Stimulated activated CD4-positive, alpha-beta T cell treated with anti-CD3 and anti-CD28 coated beads, Interleukin-12 subunit alpha, Interleukin-12 subunit beta, amount 100 ng/mL, for 24 hours (primary cell): ENCODE measurements at places on chromosomes 12 and 14.
A peak's percentile ranks its signal among the peaks of the same experiment; 100 is the strongest.

DNA sequence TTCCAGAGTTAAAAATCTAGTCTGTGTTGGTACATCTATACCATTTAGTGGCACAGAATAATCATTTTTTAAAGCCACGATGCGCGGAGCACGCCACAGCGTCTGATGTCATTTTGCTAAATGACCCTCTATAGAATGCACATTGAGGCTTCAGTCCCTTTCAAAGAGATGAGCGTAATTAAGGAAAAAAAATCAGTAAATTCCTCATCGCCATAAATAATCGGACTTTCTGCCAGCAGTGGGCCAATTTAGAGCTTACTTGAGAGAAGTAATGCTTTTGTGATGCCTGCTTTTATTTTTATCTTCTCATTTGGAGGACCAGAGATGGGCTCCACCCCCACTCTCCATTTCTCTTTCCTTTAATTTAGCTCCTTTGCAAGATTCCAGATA is 4.0 kb downstream of the ASCL1 start:
- DNase-seq: no peak

- no peak for DNase-seq
Observed at GRCh38 chr12:93722835-93723567, 45.8 kb downstream of the CRADD start.

DNA sequence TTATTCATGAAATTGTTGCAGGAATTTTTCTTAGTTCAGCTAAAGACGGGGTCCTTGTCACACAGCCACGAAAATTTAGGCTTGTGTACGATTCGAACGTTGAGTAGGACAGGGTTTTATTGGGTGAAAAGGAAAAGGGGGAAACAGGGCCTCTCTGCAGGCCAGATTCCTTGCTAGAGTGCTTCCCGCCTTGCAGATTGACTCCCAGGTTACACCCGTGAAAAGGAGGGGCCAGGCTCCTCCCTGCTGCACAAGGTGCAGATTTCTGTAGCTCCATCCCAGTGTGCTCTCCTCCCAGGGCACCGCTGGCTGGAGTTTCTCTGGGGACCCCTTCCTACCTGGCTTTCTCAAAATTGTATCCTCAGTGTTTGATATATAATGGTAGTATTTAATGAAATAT is 221.5 kb downstream of the ERC1 start:
- DNase-seq: no peak

DNA sequence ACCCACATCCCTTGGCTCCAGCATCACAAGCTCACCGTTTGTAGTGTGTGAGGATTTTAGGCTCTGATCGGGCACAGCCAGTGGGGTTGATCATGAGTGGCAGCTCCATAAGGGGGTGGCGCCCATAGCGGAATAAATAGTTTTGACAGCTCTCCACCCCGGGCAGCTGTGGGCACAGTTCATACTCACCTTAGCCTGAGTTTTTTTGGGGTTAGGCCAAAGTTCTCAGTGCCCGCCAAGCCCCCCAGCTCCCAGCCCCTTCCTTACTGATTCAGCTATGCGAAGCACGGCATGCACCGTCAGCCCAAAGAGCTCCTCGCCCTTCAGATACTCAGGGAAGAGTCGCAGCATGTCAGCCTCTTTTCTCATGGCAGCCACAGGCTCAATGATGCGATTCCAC is 6.0 kb upstream of the PRKAG1 start:
- no peak for DNase-seq

DNA sequence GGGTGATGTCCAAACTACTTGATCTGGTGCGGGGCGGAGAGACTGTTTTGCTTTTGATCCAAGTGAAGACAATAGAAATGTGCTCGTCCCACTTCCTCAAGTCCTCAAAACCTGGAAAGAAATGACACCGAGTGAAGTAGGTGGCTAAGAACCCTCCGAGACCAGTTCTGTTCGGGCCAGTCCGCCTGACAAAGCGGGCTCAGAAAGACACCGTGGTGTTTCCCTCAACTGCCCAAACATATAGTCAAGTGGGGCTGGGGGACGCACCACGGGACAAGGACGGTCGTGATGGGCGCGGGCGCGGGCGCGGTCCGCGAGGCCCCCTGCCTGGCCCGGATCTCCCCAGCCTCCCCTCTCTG is 1.6 kb downstream of the PHLDA1 start:
- DNase-seq: no peak

DNA sequence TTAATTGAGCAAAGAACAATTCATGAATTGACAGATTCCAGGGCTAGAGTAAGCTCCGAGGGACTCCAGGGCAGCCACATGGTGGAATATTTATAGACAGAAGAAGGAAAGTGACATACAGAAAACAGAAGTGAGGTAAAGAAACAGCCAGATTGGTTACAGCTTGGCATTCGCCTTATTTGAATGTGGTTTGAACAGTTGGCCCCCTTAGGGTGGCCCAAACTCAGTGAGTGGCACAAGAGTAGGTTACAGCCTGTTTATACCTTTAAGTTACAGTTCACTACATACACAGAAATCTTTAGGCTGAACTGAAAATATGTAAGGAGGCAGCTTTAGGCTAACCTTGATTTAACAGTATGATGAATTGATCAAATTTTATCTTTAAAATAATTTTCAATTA is 174.5 kb upstream of the CNOT2 start:
- no peak for DNase-seq

DNA sequence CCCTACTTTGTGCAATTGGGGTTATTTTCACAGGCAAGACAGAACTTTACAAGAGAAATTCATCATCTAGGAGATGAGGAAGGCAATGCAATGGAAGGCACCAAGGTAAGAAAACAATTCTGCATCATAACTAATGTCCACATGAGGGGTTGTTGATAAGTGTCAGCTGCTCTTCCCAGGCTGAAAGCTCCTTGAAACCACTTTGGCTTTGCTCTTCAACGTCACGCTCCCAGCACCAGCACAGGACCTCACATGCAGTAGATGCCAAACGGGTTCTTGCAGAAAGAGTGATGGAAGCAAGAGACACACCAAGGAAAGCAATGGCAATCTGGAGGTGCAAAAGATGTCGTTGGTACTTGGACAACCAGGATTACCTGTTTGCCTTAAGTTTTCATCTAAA is 485.5 kb downstream of the BCL11B start:
- DNase-seq: no peak

DNA sequence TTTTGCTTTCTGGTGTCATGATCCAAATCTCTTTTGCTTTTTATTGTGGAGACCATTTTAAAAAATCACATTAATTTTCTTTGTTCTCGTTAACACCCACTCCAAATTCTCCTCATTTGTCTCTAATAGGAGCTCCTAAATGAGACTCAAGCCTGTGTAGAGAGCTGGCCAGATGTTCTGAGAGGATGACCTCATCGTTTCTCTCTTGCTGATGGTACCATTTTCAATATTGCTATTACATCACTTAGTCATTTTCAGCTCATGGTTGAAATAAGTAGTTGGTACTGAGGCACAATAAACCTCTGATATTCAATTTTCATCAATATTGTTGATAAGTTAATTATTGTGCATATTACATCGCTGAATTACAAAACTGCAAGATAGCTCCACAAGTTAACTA is 31.5 kb downstream of the SPTB start:
- DNase-seq: no peak

DNA sequence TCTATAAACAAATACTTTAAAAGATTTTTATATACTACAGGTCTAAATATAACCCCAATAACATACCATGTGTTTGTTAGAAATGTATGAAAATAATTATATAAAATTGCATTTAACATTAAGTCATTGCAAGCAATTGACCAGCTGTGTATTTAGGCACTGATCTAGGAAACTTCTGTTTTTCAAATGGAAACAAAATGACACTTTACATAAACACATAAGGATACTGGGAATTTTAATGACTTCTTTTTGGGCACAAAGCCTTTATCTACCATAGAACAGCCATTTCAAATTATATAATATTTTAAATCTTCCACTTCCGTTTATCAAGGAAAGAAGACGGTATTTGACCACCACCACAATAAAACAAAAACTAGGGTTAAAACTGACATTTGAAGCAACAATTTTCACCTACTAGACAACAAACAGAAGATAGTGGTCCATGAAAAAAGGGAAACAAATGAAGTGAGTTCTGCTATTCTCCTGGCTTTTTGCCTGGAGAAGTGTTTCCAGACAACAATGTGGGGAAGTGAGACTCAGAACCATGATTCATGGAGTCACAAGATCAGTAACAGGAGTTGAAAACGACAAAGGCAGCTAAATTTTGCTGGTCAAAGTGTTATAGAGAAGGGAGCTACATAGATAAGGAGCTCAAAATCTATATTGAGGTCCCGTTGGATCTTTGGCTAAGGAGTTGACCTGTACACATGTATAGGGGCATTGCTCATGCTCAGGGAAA is 475.1 kb downstream of the TRHDE start:
- no peak for DNase-seq

GRCh38 chr14:70020352-70021170 is 141.3 kb downstream of the SMOC1 start:
- no peak for DNase-seq

GRCh38 chr12:3673981-3674708 is 78.8 kb downstream of the CRACR2A start:
- DNase-seq: no peak

DNA sequence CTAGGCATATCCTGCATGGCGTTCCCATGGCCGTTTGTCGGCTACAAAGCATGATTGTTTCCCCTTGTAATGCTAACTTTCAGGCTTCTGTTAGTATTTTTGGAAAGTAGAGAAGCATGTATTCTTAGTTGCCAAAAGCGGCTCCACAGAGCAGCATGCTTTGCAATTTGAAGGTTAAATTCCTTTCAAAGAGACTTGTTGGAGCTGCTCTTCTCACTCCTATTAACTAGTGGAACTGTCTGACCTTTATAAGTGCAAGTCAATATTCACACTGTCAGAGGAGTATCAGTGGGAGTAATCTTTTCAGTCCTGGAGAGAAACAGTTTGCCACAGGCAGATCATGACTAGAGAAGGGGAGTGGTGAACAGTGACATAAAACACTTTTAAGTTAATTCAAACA is 656.1 kb upstream of the NOVA1 start:
- DNase-seq: no peak

GRCh38 chr12:7716381-7716780 is 5.1 kb downstream of the DPPA3 start:
- no peak for DNase-seq

DNA sequence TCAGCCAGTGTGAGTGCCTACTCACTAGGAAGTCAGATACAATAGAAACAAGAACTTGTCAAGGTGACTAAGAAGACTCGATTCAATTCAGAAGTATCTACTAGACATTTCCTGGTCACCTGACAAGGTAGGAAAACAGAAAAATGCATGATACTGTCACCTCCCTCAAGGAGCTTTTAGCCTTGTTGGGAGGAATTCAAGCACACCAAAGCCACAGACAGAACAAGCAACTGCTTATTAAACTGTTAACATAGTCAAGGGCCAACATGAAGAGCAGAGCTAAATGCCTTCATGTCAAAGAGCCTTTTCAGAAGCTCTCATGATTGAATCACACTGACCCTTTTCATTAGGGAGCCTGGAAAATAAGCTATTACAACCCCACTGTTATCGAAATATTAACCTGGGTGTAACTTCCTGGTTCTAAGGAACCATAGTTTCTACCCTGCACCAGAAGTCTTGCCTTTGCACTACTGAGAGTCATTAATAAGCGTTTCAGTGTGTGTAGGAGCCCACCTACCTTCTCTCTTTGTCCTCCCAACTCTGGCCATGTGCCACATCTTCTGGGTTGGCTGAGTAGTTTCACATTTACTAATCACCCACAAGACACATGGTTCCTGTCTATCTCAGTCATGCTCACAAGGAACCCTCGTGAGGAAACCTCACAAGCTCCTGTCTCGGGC is 31.0 kb upstream of the LGALS3 start:
- DNase-seq: peak; percentile 31

DNA sequence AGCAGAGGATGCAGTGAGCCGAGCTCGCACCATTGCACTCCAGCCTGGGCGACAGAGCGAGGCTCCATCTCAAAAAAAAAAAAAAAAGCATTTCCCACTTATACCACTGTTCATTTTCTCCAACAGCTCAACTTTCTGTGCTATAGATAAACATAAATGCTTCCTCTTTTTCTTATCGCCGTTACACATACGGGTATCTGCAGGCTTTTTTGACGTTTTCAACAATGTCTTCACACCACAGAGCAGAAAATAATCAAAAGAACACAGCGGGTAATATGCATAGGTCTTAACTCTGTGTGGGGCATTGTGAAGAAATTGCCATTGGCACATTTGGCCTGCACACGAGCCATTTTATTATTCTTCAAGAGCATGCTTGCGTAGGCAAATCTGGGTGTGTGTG is 86.4 kb downstream of the CAPZA3 start:
- no peak for DNase-seq
